ENCODE measurements at places on chromosomes 7 and 10.

GRCh38 chr7:125355899-125356298 is 426.3 kb upstream of the POT1 start:
- no peak for DNase-seq

GRCh38 chr10:84522612-84523462 is 194.4 kb downstream of the CCSER2 start:
- no peak for DNase-seq

GRCh38 chr7:97373736-97374135 is 256.2 kb downstream of the SDHAF3 start:
- DNase-seq: no peak

DNA sequence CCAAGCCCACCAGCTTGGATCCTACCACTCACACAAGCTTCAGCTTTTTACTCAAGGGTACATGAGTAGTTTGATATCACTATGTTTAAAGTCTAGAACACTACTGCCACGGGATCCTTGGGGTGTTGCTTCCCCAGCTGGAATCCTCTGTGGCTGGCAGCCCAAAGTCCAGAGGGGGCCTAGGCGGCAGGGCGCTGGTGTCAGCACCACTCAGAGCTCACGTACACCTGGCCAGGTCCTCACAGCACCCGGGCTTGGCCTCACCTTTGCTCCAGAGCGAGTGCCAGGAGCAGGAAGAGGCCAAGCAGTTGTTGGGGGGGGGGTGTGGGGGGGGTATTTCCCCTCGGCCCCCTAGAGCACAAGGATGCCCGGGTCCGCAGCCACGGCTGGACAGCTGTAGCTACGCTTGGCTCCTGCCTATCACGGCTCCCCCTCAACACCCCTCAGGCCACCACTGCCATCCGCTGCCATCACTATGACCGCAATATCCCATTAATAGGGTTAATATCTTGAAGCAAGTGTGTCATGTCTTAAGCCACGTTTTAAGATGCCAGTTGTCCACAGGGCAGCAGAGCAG is 17.0 kb downstream of the ZDHHC6 start:
- no peak for DNase-seq

- DNase-seq: no peak
Measured at GRCh38 chr10:75038335-75038734, 73.1 kb upstream of the SAMD8 start.

Data from CD4-positive, alpha-beta T cell treated with Interleukin-4 for 1 hour (primary cell).